ENCODE measurements at places on chromosomes 5 and 9.

GRCh38 chr9:82334286-82334685 lies 345.7 kb downstream of the SPATA31D1 start:
- DNase-seq, result no peak

GRCh38 chr5:176132471-176133288 lies 105.5 kb upstream of the SIMC1 start:
- DNase-seq, result no peak

DNA sequence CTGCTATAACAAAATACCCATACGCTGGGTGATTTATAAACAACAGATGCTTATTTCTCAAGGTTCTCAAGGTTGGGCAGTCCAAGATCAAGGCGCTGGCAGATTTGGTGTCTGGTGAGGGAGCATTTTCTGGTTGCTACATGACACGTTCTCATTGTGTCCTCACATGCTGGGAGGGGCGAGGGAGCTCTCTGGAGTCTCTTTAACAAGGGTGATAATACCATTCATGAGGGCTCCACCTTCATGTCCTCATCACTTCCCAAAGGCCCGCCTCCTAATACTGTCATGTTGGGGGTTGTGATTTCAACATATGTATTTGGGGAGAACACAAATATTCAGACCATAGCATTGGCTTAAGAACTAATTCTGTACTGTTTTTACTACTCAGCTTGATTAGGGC lies 4.6 kb downstream of the CFAP90 start:
- DNase-seq, result no peak

GRCh38 chr9:93061791-93062763 lies 3.6 kb downstream of the SUSD3 start:
- no peak for DNase-seq

DNA sequence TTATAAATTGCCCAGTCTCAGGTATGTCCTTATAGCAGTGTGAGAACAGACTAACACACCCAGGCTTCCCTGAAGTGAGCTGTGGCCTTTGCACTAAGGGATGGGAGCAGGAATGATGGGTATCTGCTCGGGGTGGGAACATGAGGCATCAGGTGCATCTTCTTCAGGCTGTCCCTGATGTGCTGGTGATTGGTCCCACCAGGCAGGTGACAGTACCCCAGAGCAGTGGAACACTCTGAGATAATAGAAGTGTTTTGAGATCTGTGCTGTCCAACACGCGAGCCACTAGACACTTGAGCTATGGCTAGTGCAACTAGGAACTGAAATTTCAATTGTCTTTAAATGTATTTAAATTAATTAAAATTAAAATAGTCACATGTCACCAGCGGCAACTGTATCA lies 12.8 kb upstream of the MED10 start:
- DNase-seq, result no peak

GRCh38 chr5:177507165-177507564 lies 2.5 kb downstream of the DOK3 start:
- DNase-seq, result no peak

DNA sequence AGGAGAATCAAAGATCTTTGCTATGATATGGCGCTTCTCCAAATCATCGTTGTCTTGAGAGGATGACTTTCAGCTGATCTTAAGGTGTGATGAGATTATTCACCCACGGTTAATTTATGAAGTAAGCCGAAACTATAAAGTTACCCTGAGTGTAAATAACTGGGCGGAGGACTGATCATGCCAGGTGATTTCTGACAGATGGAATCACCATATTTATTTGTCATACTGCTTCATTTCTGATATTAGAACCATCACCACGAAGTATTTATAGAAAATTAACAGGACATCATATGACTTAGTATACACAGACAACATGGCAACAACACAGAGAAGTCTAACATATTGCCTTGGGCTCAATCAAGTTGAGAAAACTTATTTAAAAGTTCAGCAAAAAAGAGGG lies 601.9 kb downstream of the RAB3C start:
- no peak for DNase-seq

DNA sequence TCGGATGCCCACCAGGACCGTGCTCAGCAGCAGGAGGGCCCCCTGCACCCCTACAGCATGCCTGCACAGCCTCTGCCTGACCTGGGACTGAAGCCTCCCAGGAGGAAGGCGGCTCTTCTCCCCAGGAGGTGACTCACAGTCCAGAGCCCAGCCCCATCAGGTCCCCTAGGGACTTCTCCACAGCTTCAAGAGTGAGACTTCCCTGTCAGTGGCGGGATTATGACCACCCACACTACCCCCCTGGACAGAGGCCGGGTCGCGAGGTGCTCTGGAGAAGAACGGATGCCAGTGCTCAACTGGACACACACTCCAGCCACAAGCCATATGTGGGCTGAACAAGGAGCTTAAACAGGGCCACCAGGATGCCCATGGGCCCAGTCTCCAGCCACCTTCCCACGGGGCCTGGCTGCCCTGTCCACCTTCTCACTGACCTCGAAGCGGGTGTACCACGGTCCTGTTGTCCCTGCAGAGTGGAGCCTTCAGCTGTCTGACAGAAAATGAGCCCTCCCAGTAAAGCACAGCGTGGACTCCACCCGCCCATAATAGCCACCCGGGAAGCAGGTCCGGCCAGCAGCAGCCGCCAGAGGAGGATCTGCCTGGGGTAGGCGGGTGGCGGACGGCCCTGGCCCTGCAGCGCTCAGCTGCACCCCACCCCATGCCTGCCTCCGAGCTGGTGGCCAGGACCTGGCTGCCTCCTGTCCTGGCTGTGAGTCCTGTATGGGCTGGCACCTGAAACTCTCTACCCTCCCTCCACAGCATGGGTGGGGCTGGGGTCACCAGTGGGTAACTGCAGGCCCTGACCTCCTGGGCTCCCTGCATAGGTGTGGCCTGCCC lies 54.7 kb downstream of the SEMA4D start:
- DNase-seq, result no peak

GRCh38 chr5:82023644-82024043 lies 51.8 kb downstream of the ATG10 start:
- no peak for DNase-seq

- no peak for DNase-seq
Observed at GRCh38 chr5:34717426-34718327, 61.5 kb downstream of the RAI14 start.

DNA sequence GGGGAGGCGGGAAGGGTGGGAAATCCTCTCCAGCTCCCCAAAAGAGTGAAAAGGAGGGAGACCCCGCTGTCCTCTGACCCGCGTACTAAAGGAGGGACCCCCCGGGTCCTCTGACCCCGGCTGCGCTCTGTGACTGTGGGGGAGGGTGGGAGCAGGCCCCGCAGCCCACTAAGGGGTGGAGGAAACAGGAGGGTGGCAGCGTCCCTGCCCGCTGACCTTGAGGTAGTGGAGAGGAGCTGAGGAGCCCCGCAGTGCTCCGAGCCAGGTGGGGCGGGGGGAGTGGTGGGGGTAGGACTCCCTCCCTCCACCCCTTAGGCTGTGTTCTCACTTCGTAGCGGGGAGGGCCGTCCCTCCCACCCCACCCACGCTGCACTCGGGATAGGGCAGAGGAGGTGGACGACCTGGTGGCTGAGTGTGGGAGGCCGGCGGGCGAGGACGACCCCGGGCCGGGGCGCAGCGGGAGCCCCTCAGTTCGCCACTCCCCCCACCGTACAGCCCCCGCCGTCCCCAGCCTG lies 449 bp upstream of the ADCY2 start:
- DNase-seq, result no peak

- no peak for DNase-seq
Observed at GRCh38 chr5:5765066-5765850, 342.8 kb downstream of the ICE1 start.

DNA sequence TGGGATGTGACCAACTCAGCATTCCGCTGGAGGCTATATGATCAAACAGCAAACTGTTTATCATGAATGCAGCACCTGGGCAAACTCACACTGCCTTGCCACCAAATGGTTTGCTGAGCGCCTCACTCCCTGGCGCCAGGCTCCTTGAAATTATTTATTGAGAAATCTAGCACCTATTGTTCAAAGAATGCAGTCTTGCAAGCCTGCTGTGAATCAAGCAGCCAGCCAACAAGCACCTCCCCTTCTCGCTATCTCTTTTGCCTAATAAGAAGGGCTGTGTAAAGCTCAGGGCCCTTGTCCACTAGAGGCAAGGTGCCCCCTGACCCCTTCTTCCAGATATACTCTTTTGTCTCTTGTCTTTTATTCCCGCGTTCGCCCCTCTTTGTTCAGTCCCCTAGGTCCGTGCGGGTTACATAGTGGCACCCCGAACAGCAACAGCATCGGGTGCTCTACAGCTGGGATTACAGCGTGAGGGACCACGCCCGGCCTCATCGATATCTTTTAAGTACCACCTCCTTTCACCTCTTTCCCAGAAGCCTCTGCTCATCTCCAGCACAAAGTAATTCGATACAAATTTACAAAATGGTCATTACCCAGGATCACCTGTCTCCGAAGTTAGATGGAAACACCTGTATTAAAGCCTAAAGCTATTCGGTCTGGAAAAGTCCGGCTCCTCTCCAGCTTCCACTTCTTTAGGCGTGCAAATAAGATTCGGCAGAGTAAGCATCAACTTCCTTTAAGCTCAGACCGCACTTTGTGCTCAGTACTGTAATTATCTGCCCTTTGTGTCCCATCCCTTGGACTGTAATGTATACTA lies 896 bp downstream of the RIGI start:
- peak; percentile 15 for DNase-seq

DNA sequence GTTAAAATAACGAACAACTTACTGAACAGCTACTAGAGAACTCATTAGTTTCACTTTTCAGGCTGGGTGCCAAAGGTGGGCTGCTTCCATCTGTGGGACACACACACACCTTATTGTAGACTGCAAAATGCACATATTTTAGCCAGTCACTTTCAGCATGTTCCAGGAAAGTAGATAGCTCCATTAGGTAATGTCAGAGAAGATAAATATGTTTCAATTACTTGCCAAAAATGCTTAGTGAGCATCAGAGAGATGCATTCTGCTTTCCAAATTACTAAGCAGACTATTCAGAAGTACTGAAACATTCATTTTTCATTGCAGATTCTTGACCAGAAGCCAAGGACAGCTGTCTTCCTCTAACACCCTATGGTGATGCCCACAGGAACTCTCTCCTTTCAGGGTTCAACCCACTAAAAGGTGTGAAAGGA lies 56.2 kb upstream of the APC start:
- no peak for DNase-seq

GRCh38 chr9:114389612-114390368 lies 2.0 kb upstream of the AKNA start:
- no peak for DNase-seq

DNA sequence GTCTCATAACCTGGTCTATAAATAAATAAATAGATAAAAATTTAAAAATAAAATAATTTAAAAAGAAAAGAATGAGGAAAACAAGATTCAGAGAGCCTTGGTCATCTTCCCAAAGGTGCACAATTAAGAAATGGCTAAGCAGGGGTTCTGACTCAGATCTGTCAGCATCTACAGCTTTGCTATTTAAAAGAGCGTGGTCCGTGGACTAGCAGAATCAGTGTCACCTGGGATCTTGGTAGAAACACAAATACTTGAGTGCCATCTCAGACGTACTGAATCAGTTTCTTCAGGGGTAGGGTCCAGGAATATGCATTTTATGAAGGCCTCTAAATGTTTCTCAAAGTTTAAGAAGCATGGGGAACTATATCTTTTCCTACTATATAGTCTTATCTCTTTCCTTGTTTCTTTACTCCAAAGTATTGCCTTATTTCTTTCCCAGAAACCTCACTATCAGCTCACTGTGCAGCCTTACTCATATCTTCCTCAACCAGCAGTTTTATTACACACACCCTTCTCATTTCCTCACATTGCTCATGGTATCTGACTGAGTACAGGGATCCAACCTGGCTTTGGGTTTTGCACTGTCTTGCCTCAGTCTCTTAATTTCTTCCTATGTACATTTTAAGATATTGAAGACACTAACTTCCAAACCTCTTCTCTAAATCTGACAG lies 58.6 kb downstream of the TMC1 start:
- no peak for DNase-seq

GRCh38 chr5:53071738-53072137 lies 37.8 kb downstream of the MOCS2 start:
- no peak for DNase-seq

GRCh38 chr9:95131023-95131943 lies 186.2 kb downstream of the FANCC start:
- DNase-seq, result peak; percentile 19

DNA sequence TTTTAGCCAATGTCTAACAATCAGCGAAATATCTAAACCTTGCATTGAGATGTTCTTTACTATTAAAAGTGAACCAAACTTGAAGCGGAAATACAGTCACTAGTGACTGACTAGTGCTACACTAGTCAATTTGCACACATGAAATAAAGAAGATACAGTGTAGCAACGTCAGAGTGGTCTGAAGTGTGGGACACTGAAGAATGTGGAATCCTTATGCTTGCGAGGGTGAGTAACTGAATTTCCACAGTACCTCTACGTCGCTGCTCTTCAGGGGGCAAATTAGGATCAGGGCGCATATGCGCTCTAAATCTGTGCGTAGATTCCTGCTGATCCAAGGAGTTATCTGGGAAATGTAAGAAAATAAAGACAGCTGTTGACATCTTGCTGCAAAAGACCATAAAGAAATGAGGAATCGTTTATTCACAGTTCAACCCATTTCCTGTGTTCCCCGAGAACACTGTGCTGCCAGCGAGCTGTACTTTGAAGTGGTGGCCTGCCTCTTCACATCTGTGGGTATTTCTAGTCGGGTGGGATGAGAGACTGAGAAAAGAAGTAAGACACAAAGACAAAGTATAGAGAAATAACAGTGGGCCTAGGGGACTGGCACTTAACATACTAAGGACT lies 39.8 kb upstream of the FLT4 start:
- DNase-seq, result peak; percentile 31

DNA sequence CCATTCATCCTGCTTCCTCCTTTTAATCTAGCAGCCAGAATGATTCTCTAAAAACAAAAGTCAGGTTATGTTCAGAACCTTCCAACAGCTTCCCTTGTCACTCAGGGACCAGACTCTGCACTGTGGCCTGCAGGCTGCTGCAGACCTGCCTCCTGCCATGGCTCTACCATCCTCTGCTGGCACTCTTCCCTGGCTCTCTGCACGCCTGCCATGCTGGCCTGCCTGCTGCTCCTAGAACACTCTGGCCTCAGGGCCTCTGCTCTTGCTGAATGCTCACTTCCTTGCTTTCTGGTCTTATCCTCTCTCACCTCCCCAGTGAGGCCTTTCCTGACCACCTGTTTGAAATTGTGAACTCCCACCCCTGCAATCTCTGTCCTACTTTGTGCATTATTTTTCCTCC lies 149.4 kb downstream of the CD180 start:
- no peak for DNase-seq

- DNase-seq, result no peak
Observed at GRCh38 chr5:171965745-171966144, 40.7 kb downstream of the FBXW11 start.

DNA sequence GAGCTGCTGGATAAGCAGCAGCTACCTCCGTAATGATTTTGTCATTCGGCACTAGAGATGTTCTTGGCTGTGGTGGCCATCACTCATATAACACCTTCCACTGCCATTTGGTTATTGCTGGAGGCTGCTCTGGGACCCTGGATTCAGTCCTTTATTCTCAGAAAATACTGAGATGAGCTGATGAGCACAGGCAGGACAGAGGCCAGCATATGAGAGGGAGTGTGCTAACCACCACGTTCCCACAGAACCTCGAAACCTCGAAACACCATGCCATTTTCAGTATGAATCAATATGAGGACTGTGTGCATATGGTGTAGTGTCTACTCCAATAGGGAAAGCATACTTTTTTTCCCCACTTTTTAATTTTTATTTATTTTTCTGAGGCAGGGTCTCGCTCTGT lies 56.6 kb downstream of the ADAM19 start:
- no peak for DNase-seq

GRCh38 chr5:137035480-137035878 lies 463.6 kb downstream of the SPOCK1 start:
- no peak for DNase-seq
